Suppressor macrophage treated with lipopolysaccharide for 4 hours (primary cell): ENCODE measurements at places on chromosomes 12 and 14.

GRCh38 chr12:19222558-19222957 lies 93.0 kb downstream of the PLEKHA5 start:
- no peak for DNase-seq

DNA sequence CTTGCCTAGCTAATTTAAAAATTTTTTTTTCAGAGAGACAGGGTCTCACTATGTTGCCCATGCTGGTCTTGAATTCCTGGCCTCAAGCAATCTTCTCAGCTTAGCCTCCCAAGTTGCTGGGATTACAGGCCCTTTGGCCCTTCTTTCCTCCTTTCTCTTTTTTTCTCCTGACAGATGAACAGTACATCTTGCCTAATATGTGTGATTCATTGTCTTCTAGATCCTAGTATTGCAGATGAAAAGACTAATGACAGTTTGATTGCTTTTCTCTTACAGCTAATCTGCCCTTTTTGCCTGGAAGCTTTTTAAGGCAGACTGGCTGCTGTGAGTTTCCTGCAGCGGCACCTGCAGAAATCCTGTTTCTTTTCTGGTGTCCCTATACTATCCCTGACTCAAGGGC lies 12.0 kb downstream of the DEPDC4 start:
- no peak for DNase-seq

- peak; percentile 28 for DNase-seq
Observed at GRCh38 chr12:89863493-89863938, 154.9 kb upstream of the ATP2B1 start.

- DNase-seq = no peak
Observed at GRCh38 chr12:12898911-12899511, 7.6 kb downstream of the GPRC5A start.

- DNase-seq = peak; percentile 48
Observed at GRCh38 chr12:6376079-6376869, 911 bp upstream of the SCNN1A start.

- DNase-seq = no peak
Observed at GRCh38 chr12:89166121-89166520, 186.2 kb downstream of the DUSP6 start.

- DNase-seq = no peak
Observed at GRCh38 chr14:49396801-49397200, 189.4 kb downstream of the RPS29 start.

GRCh38 chr12:16012117-16012516 lies 101.0 kb downstream of the DERA start:
- DNase-seq = peak; percentile 16
